ENCODE measurements at places on chromosomes 12 and 14.

- DNase-seq: no peak
These were observed 40.8 kb downstream of the PRKCH start for GRCh38 chr14:61362072-61362750.

DNA sequence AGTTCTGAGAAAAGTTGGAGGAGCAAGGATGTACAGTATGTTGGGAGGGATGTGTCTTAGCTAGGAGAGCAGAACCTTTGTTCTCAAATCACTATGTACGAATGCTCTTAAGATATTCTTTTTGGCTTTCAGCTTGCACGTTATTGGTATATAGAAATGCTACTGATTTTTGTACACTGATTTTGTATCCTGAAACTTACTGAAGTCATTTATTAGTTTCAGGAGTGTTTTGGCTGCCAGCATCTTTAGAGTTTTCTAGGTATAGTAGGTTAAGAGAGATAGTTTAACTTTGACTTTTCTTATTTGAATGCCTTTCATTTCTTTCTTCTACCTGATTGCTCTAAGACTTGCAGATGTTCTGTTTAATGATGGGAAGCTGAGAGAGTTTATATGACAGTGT lies 442.8 kb upstream of the FBXO33 start:
- DNase-seq: no peak

DNA sequence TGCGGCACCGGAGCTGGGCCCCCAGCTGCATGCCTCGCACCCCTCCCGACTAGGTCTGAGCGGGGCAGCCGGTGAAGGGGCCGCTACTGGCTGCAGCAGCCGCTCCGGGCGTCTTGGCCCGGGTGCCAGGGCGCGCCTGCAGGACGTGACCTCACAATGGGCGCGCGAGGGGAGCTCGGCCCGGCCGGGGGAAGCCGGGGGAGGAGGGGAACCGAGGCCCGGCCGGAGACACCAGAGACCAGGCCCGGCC lies 353 bp downstream of the BAG5 start:
- no peak for DNase-seq

GRCh38 chr14:32578181-32578580 lies 249.1 kb downstream of the AKAP6 start:
- no peak for DNase-seq

DNA sequence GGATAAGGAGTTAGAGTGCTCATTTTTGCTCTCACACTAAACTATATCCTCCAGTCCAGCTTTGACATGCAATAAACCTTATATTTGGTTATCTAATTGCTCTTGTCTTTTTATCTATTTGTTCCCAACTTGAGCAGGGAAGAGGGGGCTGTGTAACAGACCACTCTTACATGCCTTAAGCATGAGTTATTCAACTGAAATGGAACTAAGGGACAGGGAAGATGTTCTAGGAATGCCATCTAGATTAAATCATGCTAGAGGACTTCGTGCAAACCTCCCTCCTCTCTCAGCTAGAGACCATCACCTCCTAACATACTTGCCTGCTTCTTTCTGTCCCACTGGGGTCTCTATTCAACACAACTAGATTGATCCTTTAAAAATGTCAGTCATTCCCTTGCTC lies 20.6 kb downstream of the SPX start:
- DNase-seq: no peak

DNA sequence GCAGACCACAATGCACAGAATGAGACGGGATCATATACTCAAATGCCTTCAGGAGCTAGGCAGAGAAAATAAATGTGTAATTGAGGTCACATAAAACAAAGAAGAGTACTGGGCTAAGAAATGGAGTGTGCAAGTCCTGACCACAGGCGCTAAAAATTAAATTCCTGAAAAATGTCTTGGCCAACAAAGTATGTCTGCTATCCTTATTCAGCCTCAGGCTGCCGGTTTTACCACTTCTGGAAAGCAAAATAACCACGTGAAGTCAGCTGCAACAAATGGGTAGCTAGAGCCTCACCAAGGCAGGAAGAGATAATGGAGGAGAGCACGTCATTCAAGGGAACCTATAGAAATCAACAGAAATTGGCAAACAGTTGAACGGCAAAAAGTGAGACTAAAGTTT lies 3.1 kb downstream of the PYGL start:
- DNase-seq: no peak

DNA sequence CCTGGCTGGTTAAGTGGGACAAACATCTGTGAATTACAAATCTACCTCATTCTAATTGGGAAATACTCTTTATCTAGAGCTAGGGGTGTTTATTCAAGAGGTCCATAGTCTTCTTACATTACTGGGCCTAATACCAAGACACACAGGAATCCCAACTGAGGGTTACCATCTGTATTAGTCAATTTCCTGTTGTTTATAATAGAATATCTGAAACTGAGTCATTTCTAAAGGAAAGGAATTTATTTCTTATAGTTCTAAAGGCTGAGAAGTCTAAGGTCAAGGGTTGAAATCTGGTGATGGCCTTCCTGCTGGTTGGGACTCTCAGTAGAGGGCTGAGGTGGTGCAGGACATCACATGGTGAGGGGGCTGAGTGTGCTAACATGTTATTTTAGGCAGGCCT lies 36.0 kb downstream of the RTRAF start:
- no peak for DNase-seq

DNA sequence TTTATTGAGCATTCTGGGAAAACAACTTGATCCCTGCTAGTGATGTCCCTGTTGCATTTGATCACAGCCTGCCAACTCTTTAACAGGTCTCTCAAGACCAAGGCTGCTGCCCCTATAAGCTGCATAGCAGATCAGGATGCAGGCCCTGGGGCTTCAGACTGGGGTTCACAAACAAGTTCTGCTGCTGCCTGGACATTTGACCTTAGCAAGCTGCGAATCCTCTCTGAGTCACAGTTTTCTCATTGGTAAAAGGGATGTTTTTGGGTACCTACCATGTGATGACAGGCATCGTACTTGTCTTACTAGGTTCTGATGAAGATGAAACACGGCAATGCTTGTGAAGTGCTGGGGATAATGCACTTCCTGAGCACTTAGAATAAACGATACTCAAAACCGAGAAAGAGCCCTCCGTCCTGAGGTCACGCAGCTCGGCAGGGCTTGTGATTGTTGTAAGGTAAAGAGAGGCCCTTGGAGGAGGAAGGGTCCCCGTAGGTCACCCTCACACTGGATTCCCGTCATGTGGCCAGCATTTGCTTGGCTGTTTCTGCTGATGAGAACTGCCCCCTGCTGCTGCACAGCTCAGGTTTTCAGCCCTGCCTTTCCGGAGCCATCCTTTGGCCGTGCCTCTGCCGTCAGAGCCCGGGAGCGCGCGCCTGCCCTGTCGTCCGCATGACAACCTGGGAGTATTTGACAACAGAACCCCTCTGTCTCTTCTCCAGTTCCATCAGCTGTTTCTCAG lies 39.1 kb downstream of the TSPAN9 start:
- DNase-seq: no peak

DNA sequence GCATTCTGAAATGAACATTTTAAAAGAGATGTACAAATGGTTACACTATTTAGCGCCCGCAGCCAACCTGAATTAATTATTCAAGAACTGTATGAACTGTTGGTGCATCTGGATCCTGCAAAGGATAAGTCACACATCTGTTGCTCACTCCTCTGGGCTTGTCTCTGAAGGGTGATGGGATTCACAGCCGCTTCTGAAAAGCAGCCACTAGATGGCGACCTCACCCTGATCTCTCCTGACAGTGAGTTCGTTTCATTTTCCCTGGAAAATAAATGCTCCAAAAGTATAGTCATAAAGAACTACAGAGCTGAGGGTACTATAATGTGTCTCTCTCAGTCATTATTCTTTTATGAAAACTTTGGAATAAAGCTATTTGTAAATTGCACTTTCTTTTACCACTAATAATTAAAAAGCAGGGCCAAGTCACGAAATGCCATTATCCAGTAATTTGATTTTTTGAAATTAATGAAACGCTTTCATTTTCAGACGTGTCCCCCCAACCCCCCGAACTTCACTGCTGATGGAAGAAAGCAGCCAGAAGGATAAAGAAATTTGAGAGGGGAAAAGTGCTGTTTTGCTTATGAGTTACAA lies 789.6 kb downstream of the NRXN3 start:
- DNase-seq: peak; percentile 62

- no peak for DNase-seq
These were observed 87.3 kb downstream of the TMX1 start for GRCh38 chr14:51327376-51327775.

DNA sequence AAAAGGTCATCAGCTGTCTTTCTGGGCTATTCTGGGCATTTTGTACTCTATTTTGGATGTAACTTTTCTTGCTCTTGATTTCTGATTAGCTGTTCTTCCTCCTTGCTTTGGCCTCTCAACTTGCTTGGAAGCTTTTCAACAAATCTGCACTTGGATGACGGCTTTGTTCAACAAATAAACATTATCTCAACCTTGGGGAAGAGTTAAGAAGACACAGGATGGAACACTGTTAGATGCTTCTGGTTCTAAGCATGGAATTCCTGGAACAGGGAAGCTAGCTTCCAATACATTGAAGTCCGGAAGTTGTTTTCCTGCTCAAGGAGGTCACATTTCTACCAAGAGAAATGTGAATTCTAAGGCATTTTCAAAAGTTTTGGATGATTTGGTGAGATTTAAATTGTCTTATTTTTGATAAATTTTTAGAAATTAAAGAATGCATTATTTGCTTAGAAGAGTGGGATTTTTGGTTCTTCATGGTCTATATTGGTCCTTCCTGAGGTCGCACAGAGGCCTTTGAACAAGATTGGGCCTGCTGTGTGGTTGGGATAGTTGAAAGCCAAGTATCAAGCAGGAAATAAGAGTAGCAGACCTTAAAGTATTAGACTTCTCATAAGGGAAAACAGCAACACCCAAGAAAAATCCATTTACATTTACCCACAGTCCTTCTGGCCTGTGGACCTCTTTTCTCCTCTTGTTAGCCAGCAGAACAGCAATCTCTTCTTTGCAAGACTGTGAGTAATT lies 59.2 kb downstream of the PPFIBP1 start:
- no peak for DNase-seq

DNA sequence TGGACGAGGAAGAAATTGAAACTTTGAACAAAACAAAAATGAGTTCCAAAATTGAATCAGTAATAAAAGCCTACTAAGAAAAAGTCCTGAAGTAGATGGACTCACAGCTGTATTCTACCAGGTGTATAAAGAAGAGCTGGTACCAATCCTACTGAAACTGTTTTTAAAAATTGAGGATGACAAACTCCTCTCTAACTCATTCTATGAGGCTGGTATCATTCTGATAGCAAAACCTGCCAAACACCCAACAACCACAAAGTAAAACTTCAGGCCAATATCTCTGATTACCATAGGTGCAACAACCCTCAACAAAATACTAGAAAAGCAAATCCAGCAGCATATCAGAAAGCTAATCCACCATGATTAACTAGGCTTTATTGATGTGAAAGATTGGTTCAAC lies 33.9 kb upstream of the LDHB start:
- DNase-seq: no peak

GRCh38 chr14:50139192-50139591 lies 22.8 kb upstream of the VCPKMT start:
- DNase-seq: no peak

Data from NCI-H1105 treated with DMSO at 0.1 percent for 48 hours (cell line).